Left lung (tissue), 14 donors: ENCODE measurements at places on chromosomes 6 and 20.

GRCh38 chr20:10674684-10675449 lies 1.1 kb upstream of the JAG1 start:
- H3K4me1 ChIP-seq: peaks cover 42% of the 10 kb centered on the region
- H3K27ac ChIP-seq: peak overlapping the region; percentile 98
- peak; percentile 94 for DNase-seq

- H3K4me3 ChIP-seq: no peak overlapping the region
- H3K36me3 ChIP-seq: no peaks in the 10 kb centered on the region
- DNase-seq: no peak
- H3K27ac ChIP-seq: no peak overlapping the region
- H3K4me1 ChIP-seq: no peaks in the 10 kb centered on the region
Measured at GRCh38 chr6:2410656-2411380, 165.4 kb upstream of the GMDS start.

GRCh38 chr6:6564154-6564553 lies 24.4 kb upstream of the LY86 start:
- H3K27ac ChIP-seq: no peak overlapping the region
- no peaks in the 10 kb centered on the region for H3K27me3 ChIP-seq
- no peak for DNase-seq
- H3K4me3 ChIP-seq: no peak overlapping the region
- H3K36me3 ChIP-seq: no peaks in the 10 kb centered on the region

- no peak overlapping the region for H3K27ac ChIP-seq
- no peaks in the 10 kb centered on the region for H3K27me3 ChIP-seq
- H3K36me3 ChIP-seq: no peaks in the 10 kb centered on the region
Measured at GRCh38 chr20:43723186-43723585, 3.6 kb downstream of the GTSF1L start.

DNA sequence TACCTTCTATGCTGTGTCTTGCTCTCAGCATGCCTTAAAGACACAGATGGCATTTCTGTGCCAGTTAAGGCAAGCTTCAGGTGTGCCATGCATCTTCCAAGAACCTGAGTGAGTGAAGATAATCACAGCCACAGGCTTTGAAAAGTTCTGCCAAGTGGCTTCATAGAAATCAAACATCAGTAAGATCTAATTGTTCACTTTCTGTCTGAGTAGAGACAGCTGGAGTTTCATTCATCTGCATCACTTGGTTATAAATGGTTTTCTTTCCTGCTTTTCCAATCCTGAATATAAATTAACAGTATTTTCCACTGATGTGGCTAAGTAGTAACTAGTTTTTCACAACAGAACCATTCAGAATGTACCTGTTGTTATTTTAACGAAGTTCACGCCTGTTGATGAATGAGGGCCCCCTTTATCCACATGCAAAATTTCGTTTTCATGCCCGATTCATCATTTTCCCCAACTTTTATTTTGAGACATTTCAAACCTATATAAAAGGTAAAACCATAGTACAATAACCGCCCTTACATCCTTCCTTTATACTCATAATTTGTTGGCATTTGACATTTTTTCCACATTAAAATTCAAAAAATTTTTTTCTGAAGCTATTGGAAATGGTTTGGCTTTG lies 38.6 kb upstream of the KCNG1 start:
- H3K27me3 ChIP-seq: peaks cover 8% of the 10 kb centered on the region
- no peak for DNase-seq
- no peak overlapping the region for H3K4me3 ChIP-seq
- H3K27ac ChIP-seq: no peak overlapping the region
- H3K4me1 ChIP-seq: no peaks in the 10 kb centered on the region
- no peaks in the 10 kb centered on the region for H3K36me3 ChIP-seq

GRCh38 chr6:45640081-45640491 lies 262.4 kb upstream of the SUPT3H start:
- peaks cover 14% of the 10 kb centered on the region for H3K27me3 ChIP-seq
- no peak for DNase-seq
- no peaks in the 10 kb centered on the region for H3K36me3 ChIP-seq
- no peak overlapping the region for H3K27ac ChIP-seq
- no peaks in the 10 kb centered on the region for H3K4me1 ChIP-seq

DNA sequence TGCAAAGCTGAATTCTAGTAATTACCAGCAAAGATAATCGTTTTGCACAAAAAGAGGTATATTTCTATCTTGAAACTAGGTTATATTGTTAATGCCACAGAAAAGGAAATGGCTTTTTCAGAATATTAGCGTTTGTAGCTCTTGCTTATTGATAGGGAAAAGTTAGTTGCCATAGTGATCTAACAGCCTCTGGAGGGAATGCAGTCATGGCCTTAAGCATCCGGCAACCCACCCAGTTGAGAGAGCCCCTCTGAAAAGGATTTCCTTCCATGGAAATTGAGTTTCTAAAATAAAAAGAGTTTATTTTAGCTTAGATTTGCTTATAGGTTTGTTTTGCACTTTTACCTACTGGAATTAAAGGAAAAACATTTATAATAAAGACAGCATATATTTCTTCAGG lies 224.5 kb downstream of the BCKDHB start:
- DNase-seq: no peak
- no peaks in the 10 kb centered on the region for H3K27me3 ChIP-seq
- no peaks in the 10 kb centered on the region for H3K4me1 ChIP-seq
- H3K36me3 ChIP-seq: no peaks in the 10 kb centered on the region

DNA sequence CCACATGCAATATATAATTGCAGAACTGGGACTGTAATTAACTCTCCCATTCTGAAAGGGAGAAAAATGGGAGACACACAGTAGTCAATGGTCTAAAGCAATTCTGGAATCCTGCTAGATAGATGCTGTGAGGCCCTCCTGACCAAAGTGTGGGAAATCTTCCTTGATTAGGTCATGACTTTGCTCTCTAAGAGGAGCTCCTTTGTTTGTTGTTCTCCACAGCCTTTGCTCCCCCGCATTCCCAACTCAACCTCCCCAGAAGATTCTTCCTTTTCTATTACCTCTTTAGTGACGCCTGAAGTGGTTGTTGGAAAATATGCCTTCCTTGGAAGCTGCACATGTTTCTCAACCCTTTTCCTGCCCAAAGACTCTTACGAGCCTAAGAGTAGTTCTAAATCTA lies 28.8 kb upstream of the LIN28B start:
- no peaks in the 10 kb centered on the region for H3K36me3 ChIP-seq
- no peaks in the 10 kb centered on the region for H3K4me1 ChIP-seq
- H3K27me3 ChIP-seq: no peaks in the 10 kb centered on the region
- H3K27ac ChIP-seq: no peak overlapping the region
- no peak overlapping the region for H3K4me3 ChIP-seq

- H3K27ac ChIP-seq: no peak overlapping the region
- H3K27me3 ChIP-seq: peaks cover 8% of the 10 kb centered on the region
- H3K36me3 ChIP-seq: no peaks in the 10 kb centered on the region
- H3K4me3 ChIP-seq: no peak overlapping the region
- H3K4me1 ChIP-seq: no peaks in the 10 kb centered on the region
- DNase-seq: no peak
Measured at GRCh38 chr6:52135217-52135616, 47.8 kb upstream of the PKHD1 start.

- no peak overlapping the region for H3K27ac ChIP-seq
- H3K36me3 ChIP-seq: no peaks in the 10 kb centered on the region
- peaks cover 31% of the 10 kb centered on the region for H3K4me1 ChIP-seq
- H3K4me3 ChIP-seq: peak overlapping the region; percentile 61
Measured at GRCh38 chr6:127516662-127517273, 2.4 kb downstream of the MTCL3 start.

DNA sequence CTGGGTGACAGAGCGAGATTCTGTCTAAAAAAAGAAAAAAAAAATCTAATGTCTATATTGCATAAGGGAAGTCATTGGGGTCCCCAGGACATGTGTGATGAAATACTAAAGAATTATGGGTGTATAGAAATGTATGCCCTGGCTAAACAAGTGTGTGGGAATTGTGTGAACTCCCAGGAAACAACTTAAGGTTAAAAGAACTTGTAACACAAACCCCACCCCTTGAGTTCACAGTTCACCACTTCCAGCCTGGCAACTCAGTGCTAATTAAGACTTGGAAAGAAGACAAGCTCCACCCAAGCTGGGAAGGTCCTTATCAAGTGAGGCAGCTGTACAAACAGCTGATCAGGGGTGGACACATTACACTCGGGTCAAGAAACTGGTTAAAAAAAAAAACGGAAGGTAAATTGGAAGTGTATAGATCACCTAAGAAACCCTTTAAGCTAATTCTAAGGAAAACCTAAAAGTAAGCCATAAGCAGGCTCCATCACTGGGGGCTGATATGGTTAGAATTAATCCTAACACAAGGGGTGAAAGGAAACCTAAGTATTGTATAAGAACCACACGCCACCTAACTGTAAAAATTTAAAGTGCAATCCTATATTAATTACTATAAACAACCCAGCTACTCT lies 25.2 kb downstream of the HLA-A start:
- peak overlapping the region; percentile 20 for H3K27ac ChIP-seq
- H3K27me3 ChIP-seq: no peaks in the 10 kb centered on the region
- H3K4me3 ChIP-seq: no peak overlapping the region
- peaks cover 19% of the 10 kb centered on the region for H3K4me1 ChIP-seq
- H3K36me3 ChIP-seq: no peaks in the 10 kb centered on the region
- no peak for DNase-seq

- peak; percentile 42 for DNase-seq
- no peak overlapping the region for H3K27ac ChIP-seq
- H3K27me3 ChIP-seq: no peaks in the 10 kb centered on the region
Measured at GRCh38 chr20:4949833-4950178, 51.5 kb downstream of the SLC23A2 start.

DNA sequence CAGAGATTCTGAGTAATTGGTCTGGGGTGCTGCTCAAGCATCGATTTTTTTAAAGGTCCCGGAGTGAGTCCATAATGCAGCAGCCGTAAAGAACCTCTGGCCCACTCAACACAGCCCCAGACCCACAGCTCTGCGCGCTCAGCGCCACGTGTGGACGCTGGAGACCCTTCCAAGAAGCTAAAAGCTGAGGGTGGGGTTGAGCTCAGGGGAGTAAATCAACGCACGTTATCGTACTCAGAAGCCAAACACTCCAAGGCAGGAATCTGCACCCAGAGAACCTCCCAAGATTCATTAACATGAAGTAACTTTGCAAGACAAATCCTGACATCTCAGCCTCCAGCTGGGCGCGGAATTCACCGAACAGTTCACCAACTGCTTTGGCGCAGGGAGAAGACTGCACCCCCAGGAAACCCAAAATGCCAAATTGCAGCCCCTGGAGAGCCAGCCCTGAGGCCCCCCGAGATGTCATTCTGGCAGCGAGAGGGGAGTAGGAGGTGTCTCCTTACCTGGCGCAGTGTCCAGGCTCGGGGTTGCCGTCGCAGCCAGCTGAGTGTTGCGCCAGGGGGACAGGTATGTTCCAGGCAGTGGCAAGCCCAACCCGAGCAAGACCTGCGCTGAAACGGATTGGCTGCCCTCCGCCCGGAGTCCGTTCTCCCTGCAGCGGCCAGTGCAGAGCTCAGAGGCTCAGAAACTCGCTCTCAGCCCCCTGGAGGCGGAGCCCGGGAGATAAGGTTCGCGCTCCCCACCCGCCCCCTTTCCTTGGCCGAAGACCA lies at the start of gene COL21A1:
Gene COL21A1 (minus strand): TSS at position 700 of the 773 bp plus-strand sequence. CDS start 64,962 bp downstream, outside the sequence.
- no peaks in the 10 kb centered on the region for H3K36me3 ChIP-seq
- peak; percentile 53 for DNase-seq
- peak within 1 kb of the TSS; percentile 40 for H3K27ac ChIP-seq
- peaks cover 28% of the 10 kb centered on the region for H3K27me3 ChIP-seq
- peak within 1 kb of the TSS; percentile 29 for H3K4me3 ChIP-seq
- peaks cover 19% of the 10 kb centered on the region for H3K4me1 ChIP-seq

DNA sequence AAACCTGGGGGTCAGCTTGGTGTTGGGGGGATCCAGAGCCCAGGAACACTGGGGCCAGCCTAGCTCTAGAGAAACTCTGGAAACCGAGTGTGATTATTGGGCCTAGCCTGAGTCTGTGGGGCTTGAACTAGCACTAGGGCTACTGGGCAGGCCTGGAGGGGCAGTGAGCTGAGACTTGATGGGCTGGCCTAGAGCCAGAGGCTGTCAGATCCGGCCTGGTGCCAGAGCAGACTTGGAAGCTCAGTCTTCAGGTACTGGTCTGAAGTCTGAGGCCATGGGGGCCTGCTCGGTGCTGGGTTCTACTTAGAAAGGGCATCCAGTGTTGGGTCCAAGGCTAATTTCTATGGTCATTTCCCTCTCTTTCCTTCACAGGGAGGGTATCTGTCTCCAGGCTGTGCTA lies 2.7 kb downstream of the DEFB112 start:
- no peak overlapping the region for H3K4me3 ChIP-seq
- H3K36me3 ChIP-seq: no peaks in the 10 kb centered on the region
- no peak overlapping the region for H3K27ac ChIP-seq
- H3K4me1 ChIP-seq: no peaks in the 10 kb centered on the region
- no peaks in the 10 kb centered on the region for H3K27me3 ChIP-seq
